D341Med (cell line): ENCODE measurements at places on chromosomes 3 and 15.

- DNase-seq, result no peak
Measured at GRCh38 chr15:52392008-52392687, 96.5 kb upstream of the MYO5C start.

DNA sequence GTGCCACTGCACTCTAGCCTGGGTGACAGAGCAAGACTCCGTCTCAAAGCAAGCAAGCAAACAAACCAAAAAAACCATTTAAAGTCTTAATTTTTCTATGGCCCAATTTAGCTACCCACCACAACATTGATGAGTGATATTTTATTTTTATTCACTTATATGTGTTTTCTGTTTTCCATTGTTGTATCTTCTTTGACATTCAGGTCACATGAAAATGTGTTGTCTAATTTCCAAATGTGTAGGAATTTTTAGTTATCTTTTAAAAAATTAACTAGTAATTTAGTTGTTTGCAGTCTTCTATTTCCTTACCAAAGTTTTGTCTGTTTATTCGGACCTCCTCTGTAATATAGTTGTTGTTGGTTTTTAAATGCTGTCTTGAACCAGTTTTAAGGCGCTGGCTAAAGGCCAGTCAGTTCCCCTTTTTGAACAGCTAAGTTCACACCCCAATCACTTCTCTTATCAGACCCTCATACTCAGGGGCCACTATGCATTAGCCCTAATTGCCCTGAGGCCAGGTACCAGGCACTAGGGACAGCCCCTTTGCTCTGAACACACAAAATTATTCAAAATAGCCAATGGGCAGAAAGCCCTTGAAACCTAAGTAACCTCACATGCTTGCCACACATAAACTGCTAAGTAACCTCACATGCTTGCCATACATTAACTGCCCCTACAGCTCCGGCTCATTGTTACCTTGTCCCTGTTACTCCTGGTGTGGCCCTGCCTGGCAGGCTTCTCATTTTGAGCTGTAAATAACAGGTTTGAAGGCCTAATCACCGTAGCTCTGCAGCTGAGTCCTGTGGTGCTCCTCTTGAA lies 4.3 kb upstream of the CCR4 start:
- no peak for DNase-seq

DNA sequence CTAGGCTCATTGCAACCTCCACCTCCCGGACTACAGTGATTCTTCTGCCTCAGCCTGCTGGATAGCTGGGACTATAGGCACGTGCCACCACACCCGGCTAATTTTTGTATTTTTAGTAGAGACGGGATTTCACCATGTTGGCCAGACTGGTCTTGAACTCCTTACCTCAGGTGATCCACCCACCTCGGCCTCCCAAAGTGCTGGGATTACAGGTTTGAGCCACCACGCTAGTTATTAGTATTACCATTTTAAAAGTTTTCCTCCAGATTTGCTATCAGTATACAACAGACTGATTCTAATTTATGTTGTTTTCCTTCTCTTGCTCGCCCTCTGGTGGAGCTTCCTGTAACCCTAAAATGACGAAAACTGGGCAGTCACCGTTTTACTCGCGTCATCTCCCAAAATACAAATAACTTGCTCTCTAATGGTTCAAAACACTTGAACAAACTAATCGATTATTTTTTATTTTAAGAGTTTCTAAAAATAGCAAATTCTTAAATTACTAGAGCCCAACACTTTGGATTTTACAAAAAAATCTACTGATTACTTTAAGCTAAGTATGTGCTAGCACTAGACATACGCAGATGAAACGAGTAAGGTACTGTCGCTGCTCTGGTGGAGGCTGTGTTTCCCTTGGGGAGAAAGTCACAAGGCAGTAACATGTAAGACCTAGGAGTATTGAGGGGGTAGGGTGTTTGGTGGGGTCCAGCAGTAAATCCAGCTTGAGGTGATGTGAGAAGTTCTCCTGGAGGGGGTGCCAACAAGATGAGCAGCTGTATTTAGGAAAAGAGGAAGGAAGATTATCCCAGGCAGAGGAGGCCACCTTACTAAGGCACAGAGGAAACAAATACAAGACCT lies 203.3 kb downstream of the MBNL1 start:
- peak; percentile 55 for DNase-seq

- no peak for DNase-seq
Measured at GRCh38 chr3:112979244-112979832, 4.4 kb upstream of the CD200R1 start.

DNA sequence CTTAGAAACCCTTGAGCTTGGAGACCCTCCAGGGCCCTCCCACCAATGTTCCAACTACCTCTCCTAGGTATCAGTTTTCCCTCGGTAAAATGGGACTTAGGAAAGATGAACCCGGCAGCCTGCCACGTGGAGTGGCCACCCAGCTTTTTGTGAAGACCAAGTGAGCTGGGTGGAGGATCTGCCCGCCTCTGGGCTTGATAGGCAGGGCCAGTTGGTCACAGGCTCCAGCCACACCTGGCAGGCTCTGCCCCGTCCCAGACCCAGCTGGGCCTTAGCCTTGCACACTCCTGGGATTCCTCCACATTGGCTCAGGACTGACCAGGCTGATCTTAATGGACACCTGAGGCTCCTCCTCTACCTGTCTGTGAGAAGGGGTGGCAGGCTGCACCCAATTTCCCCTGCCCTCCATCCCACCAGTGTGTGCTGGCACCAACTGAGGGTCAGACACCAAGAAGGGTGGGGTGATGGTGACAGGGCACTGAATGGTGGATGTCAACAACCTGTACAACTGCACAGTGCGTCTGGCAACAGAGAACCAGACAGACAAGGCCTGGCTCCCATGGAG lies 761 bp upstream of the GRIP2 start:
- no peak for DNase-seq

DNA sequence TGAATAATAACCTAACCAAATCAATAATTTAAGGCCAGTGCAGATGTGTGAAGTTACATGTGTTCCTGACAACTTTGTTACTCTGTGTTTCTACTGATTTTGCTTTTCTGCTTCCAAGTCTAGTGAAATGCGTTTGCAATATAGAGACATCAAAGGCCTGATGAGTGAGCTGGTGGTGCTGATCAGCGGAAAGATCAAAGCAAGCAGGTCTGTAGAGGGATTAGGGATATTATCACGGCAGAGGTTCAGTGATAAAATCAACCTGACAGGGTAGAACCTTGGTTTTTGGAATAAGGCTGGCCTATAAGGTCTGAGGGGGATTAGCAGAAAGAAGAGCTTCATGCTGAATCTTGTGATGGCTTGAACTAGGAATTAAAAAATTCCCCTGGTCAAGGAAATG lies 111.7 kb downstream of the EDEM1 start:
- no peak for DNase-seq

GRCh38 chr3:120536642-120537041 lies 59.5 kb upstream of the NDUFB4 start:
- no peak for DNase-seq

DNA sequence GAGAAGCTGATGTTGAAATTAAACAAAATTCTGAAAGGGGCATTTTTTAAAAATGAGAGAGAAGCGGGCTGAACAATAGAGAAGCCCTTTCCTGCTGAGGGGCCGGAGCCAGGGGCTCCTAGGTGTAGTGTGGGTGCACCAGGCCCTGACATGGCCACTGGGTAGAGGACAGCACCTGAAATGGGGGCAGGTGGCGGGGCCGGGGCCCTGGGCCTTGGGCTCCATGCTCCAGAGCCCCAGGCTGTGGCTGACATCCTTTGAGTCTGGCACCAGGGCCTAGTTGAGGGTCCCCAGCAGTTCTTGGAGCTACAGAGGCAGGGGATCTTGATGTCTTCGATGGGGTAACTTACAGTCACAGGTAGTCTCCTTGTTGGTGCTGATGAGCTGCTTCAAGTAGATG lies 6.5 kb upstream of the GPR176 start:
- DNase-seq, result no peak

DNA sequence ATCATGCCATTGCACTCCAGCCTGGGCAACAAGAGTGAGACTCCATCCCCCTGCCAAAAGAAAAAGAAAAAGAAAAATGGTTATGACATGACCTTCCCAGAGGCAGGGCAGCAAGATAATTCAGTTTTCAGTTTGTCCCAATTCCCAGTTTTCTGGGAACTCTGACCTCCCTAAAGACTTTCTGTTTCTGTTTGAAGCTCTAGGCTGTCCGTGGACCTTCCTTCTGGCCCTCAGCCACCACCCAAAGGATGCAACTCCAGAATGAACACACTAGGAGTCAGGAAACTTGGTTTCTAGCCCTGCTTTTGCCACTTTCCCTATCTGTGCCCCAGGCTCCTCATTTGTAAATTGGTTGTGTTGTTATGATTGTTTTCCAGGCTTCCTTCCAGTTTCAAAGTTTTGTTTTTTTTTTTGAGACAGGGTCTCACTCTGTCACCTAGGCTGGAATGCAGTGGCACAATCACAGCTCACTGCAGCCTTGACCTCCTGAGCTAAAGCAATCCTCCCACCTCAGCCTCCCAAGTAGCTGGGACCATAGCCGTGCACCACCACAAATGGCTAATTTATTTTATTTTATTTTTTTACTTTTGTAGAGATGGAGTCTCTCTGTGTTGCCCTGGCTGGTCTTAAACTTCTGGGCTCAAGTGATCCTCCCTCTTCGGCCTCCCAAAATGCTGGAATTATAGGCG lies 68.6 kb downstream of the CDC25A start:
- no peak for DNase-seq

DNA sequence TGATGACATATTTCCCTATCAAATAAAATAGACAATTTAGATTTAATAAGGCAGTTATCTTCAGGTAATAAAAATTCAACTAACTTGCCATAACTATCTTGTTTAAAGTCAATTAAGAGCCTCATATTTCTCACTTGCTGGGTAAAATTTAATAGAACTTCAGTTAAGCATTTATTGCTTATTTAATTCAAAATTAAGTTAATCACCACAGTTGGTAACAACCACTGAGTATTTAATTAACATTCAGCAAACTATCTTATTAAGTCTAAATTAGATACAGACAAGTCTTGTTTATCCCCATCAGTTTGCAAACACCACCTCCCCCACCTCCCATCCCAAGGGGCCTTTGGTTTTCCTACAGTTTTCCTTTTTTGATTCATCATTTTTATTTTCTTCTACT lies 14.7 kb downstream of the LPP start:
- no peak for DNase-seq

DNA sequence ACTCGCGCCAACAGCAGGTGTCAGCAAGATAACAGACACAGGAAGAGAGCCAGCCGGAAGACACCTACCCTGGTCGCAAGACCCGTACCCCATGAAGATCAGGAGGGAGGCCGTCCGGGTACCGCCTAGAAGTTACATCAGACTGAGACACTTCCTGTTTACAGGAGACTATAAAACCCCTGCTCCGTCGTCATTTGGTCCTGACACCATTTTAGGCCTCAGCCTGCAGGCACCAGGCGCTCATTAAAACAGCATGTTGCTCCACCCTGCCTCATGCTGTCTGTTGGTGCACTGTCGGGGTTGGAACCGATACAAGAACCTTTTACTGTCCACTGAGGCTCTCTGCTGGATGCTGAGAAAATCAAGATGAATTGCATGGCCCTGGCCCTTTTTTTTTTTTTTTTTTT lies 15.6 kb upstream of the PRTG start:
- DNase-seq, result peak; percentile 61

DNA sequence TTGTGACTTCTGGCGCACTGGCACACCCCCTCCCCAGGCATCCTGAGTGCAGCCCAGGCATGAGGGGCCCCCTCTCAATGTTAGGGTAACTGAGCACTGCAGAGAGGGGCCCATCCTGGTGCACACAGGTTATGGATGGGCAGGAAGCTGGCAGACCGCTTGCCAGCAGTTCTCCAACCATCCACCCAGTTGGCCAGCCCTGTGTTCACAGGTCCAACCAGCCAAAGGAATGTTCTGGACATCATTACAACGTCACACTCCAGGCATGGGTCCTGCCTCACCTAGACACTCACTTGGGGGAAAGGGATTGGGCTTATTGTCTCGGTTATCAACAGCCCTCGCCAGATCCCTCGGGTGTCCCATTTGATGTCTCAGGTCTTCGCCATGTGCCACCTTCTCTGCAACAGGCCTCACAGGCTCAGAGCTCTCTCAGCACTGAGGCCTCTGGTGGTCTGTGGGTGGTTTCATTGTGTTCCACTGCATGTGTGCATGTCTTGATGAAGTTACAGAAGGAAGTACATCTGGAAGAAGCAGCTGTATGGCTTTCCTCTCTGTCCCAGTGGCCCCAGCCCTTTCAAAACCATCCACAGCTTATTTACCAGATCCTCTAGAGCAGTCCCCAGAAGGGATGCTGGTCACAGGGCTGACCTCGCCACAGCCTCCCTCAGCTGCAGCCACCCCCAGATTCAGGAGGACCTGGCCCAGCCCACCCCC lies 23.7 kb downstream of the ADCY5 start:
- DNase-seq, result no peak

DNA sequence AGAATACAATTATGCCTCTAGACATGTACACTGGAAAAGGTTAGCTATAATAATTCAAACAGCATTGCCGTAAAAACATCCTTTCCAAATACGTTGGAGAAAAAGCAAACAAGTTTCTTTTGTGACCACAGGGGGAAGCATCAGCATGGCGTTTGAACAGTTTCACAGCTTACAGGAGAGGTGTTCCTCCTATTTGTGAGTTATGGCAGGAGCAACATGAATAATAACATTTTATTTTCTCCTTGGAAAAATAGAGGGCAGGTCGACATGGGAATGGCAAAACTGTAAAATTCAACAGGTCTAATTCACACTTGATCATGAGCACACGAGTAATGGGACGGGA lies 39.7 kb upstream of the GADL1 start:
- no peak for DNase-seq

DNA sequence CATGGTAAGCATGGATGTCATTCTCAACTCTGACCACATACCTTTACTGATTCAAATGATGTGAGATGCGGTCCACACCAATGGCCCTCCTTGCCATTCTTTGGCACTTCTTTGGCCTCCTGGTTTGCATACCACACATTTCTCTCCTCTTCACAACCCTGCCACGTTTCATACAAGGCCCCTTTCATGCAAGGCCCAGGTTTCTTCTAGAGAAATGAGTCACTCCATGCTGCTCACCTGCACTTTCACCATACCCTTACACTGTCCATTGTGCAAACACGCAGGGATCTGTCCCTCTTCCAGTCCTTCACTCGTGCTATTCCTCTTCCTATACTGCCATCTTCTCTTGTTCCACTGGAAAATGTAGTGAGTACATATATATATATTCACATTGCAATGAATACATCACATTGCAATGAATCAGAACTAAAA lies 24.4 kb upstream of the SLC24A5 start:
- DNase-seq, result no peak

DNA sequence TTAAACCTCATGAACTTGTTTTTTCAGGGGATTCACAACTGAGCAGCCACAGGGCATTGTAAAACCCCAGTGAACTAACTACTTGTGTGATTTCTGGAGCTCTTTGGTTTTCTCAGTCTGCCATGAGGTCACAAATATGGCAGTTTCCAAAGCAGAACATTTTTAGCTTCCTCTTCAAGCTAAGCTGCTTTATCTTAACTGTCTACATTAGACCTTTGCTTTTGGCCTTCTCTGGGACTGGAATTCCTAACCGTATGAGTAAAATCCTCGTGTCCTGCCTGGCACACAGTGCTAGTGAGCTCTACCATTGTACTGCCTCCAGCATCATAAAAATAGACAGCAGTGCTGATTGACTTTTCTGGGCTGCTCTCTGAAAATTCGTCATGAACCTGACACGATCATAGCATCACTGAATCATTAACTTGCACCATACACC lies 22.1 kb downstream of the CDIN1 start:
- no peak for DNase-seq

- peak; percentile 38 for DNase-seq
Measured at GRCh38 chr3:71407823-71408222, 175.7 kb downstream of the FOXP1 start.
